ENCODE measurements at places on chromosomes 16 and 17. TPM values are rescaled to one million over a fixed set of nuclear protein-coding genes. Genes with fewer than 3 reads are reported as not detected.

Gene ABCA9
- total RNA-seq: 30.3 TPM

Gene SPN
- total RNA-seq: 1.0 TPM

Gene TRPV3
- 0.52 TPM for total RNA-seq

Gene TVP23A
- total RNA-seq: 2.6 TPM

Gene CCL17
- not detected for total RNA-seq

Gene IRX3
- 7.8 TPM for total RNA-seq

Gene ICAM2
- 43.3 TPM for total RNA-seq

Gene IRF8
- 19.8 TPM for total RNA-seq

Gene PITPNM3
- total RNA-seq: 1.0 TPM

Measured in skeletal muscle tissue (tissue), 5 donors.